CD4-positive, alpha-beta T cell treated with Interleukin-10 for 1 hour (primary cell): ENCODE measurements at places on chromosomes 11 and 22.

GRCh38 chr11:62832336-62833234 lies at the start of gene TEX54:
TEX54 (minus strand) TSS chr11:62832841.
- DNase-seq, result no peak

GRCh38 chr22:24076091-24076867 lies 65.2 kb downstream of the CABIN1 start:
- DNase-seq, result no peak

DNA sequence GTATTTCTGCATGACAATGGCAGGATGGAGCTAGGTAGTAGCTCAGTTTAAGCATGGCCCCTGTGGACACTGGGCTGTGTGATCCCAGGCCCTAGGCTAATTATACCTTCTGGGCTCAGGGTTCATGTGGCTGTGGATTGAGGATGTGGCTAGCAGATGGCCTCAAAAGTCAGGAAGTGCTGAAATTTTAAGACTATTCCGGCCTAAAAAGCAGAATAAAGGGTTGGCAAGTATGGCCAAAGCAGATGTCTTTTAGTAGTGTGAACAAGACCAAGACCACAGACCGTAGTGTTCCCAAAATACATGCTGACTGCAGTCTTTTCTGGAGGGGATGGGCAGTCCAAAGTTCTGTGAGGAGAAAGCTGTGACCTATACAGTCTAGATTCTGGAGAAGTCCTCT lies 115.7 kb upstream of the RAG2 start:
- DNase-seq, result no peak

GRCh38 chr11:78392854-78393253 lies 24.8 kb downstream of the GAB2 start:
- DNase-seq, result no peak

- DNase-seq, result no peak
These were observed 3.7 kb downstream of the SLC15A3 start for GRCh38 chr11:60948250-60948649.

- no peak for DNase-seq
These were observed 92.7 kb upstream of the TIMP3 start for GRCh38 chr22:32708830-32709229.

DNA sequence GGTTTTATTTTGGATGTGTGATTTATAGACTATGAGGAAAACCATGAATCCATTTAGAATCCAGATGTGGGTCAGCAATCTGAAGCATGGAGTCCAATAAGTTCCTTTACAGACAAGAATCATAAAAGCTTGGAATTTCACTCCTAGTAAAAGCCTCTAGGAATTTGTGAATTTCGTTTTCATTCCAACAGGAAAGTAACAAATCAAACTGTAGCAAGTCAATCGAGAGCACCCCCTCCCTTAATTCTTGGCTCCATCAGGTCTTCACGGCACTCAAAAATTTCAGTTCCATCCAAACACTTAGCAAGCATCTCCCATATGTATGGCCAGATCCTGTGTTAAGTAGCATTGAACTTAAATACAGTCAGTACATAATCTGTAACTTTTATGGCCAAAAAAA lies 143.6 kb upstream of the POU2AF2 start:
- no peak for DNase-seq

GRCh38 chr11:45850446-45850845 lies 3.2 kb downstream of the CRY2 start:
- DNase-seq, result no peak

GRCh38 chr22:45478108-45478771 lies 24.4 kb upstream of the FBLN1 start:
- DNase-seq, result no peak

DNA sequence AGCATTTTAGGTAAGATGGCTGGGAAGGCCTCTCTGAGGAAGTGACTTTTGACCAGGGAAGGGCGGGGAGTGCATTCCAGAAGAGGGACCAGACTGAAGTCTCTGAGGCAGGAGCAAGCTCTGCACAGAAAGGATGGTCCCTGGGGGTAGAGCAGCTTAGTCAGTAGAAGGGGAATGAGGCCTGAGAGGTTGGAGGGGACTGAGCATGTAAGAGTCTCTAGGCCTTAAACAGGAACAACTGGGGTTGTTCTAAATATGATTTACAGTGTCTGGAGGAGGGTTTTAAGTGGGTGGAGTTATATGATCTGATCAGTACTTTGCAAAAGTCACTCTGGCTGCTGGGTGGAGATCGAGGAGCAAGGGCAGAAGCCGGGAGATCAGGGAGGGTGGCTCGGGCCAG lies 31.7 kb upstream of the TEF start:
- DNase-seq, result no peak
